ENCODE measurements at places on chromosomes 7 and 10.

DNA sequence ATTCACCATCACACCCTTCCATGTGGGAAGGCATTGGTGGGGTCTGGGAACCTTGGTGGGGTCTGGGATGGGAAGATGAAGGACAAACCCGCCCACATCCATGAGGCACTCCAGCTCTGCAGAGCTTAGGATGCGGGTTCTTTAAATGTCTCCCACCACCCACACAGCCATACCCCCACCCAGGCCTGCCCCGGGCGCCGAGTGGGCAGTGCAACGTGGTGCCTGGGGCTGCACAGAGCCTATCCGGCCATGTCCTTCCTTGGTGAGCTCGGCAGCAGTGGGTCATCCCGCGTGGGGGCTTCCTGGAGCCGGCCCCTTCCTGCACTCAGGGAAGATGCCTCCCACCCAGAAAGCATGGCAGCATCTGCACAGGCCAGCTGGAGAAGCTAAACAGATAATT is 163.5 kb upstream of the TCERG1L start:
- no peak for DNase-seq

DNA sequence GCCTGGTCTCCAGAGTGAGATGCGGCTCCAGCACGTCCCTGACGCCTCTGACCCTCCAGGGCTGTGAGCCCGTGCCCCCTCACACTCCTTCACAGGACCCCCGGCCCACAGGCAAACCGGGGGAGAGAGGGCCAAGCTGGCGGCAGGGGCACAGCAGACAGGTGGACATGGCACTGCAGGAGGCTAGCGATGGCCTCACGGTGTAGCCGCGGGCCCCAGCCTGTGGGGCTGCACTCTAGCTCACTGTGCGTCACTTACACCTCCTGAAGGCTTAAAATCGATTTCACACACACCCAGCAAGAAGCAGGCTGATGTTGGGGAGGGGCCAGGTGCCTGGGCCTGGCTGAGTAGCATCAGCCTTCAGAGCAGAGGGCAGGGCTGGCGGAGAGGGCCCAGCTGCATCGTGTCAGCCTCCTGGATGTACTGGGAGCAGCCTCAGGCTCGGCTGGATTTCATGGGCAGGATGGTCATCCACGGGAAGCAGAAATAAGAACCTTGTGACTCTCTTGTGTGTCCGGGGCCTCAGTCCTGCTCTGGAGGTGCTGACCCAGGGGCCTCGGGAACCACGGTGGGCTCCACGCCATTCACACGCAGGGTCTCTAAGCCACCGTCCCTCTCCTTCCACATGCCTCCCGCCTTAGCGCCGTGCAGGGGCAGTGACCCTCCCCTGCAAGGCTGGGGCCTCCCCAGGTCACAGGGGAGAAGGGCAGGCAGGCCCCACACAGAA is 19.4 kb upstream of the KNDC1 start:
- no peak for DNase-seq

- no peak for DNase-seq
Measured at GRCh38 chr7:70325509-70326101, 727.3 kb downstream of the AUTS2 start.

DNA sequence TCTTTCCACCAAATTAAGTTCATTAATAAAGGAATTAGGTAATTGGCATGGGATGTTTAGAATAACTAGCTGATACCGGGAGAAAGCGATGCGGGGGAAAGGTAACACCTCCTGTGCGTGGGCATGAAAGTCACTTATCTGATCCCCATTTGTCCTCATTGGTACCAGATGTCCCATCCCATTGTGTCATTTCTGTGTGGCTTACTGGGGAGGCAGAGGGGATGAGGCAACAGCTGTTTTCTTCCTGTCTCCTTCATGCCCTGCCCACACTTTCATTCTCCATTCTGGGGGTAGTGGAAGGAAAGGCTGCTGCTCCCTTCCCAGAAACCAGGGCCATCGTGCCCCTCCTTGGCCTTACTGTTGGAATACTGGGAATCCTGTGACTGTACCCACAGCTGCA is 27.1 kb downstream of the EEPD1 start:
- DNase-seq, result no peak

DNA sequence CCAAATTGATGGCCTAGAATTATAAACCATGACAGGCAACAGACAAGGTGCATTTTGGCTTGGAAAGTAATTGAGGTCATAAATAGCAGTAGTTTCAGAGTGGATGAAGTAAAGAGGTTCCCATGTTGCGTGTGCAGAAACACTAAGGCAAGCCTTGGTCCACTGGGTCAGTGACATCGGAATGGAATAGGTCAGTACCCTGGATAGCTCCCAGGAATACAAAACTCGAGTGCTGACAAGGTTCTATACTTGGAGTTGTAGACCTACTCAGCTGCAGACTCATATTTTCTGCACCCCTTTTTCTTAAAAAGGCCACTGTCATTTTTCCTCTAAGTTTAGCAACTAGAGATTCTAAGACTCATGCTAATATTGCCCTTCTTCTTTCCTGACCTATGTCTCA is 132.8 kb downstream of the DYNC1I1 start:
- no peak for DNase-seq

DNA sequence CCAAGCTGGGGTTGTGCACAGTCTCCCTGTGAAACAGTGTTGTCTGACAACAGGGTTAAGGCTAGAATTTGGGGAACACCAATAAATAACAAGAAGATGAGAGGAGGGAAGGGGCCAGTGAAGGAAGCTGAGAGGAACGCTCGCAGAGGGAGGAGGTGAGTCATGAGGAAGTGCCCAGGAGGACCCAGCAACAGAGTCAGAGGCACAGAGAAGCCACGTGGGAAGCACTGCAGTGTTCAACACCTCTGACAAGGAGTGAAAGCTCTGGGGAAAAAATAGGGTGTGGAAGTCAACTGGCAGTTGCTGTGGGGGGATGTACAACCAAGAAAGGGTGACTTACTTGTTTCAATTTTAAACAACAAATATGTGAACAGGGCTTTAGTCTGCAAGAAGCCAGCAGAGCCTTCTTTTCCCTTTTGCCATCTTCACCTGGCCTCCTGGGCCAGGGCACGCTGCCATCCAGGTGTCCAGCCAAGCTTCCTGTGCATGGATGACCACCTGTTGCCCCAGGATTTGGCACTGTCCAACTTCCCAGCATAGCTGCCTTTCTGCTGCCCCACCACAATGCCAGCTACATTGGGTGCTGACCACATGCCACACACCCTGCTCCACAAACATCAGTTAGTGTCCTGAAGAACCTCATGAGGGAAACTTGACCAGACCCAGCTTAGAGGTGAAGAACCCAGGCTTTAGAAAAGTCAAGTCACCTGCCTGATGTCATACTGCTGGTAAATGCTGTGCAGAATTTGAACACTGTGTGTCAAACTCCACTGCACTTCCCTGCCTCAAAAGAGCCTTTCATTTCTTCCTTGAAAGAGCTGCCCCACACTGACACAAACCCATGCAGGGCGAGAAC is 69.6 kb downstream of the ATXN7L1 start:
- DNase-seq, result peak; percentile 71

DNA sequence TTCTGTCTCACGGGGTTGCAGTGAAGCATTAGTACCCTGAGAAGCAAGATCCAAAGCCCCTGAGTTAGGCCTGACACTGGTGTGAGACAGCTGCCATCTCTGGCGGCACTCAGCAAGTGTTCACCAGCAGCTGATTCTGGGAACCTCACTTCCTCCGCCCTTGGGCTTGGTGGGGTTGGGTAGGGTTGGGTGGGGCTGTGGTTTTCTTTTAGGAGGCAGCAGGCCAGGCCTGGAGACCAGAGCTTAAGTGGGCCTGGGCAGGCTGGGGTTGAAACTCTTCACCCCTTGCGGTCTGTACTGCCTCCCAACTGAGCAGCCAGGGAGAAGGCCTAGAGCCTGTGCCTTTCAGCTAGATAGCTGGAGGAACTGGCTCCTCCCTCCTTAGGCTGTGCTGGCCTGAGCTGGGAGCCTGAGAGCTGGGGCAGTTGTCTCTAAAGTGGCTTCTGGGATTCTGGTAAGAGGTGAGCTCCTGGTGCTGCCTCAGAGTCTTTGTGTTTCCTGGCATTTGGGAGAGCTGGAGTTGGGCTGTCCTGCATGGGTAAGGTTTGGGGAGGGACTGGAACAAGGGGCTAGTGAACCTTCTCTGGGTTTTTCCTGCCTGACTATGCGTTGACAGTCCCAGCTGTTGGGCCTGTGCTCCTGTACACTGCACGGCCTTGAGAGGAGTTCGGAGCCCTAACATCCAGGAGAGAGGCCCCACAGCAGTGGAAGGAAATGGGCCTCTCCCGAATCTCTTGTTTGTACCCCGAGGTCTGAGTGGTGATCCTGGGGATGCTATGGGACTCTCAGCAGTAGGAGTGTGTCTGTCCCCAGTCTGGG is 5.1 kb downstream of the TSPAN14 start:
- peak; percentile 75 for DNase-seq

- no peak for DNase-seq
Measured at GRCh38 chr10:11286261-11286852, 268.7 kb downstream of the CELF2 start.

DNA sequence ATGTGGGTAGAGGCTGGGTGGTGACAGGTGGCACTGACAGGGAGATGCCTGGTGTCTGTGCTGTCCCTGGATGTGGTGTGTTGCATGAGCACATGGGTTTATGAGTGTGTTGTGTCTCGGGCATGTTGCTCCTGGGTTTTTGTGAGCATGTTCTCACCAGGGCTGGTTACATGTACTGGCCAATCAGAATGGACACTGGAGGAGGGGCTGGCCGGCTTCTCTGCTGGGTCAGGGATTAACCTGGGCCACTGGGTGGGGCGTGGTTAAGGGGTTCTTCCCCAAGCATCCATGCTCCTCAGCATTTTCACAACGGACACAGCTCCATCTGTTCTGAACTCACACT is 20.8 kb upstream of the VOPP1 start:
- no peak for DNase-seq

- DNase-seq, result no peak
Measured at GRCh38 chr10:16964576-16965343, 147.5 kb upstream of the RSU1 start.

GRCh38 chr7:50940621-50941020 is 157.9 kb upstream of the GRB10 start:
- no peak for DNase-seq

DNA sequence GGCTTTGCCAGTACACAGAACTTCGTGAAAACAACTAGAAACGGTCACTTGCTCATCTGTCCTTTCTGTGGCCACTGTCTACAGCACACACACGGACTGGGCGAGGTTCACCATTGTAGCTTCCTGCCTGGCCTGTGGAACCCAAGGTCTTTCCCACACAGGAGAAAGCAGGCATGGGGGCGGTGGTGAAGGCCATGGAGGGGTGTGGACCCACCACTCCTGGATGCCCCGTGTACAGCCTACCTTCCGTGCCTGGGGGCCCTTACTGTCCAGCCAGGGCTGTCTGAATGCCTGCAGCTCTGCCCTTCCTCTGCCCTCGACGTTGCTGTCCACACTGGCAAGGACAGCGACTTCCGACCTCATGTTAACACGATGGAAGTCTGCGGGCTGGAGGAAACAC is 108.8 kb downstream of the PRPF18 start:
- no peak for DNase-seq

DNA sequence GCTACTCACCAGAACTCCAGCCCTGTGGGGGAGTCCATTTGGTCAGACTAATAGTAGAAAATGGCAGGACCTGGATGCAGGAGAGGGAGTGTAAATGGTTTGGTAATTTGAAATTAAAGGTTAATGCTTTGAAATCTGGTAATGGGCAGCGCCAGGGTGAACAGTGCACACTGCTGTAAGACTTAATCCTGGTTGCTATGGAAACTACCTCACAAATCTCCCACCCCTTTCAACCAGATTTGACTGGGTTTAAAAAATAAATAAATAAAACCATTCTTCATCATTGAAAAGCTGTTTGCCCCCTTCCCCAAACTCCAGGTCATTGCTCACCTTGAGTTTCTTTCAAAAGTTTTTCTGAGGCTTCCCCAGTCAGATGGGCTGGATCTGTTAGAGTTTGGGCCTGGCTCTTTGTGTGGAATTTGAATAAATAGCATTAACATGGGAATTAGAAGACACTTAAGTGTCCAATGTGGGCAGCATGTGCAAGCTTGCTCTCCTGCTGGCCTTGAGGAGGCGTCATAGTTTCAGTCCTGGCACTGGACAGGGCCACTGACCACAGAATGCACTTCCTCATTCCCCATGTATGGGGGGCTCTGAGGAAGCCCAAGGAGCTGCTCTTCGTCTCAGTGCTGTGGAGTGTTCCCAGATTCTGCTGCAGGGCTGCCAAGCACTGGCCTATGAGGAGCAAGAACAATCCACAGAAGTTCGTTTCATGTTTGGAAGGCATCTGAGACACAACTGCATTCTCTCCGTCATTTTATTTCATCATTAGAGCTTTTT is 90.7 kb downstream of the LRRC4 start:
- no peak for DNase-seq

DNA sequence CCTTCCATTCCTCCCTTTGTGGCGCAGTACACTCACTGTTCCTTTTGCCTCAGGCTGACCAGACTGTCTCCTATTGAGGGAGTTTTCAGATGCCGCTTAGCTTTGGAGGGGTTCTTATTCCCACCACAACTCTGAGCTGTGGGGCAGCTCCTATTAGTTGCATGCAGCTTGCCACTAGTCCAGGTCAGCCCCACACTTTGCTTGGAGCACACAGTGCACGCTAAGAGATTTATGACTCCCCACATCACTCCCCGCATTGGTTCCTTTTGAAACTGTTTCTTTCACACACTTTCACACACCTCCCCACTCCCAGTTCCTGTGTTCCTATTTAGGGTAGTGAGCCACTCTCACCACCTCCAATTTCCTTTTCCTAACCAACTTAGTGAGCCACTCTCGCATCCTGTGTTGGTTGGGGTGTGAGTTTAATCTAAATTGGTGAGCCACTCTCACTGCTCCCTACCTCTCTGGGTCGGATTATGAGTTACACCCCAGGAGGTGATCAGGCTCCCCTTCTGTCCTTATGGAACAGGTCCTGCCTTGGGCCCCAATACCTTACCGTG is 10.4 kb upstream of the ZNF485 start:
- DNase-seq, result peak; percentile 33

- no peak for DNase-seq
Measured at GRCh38 chr7:48755061-48755555, 169.2 kb upstream of the CDC14C start.

DNA sequence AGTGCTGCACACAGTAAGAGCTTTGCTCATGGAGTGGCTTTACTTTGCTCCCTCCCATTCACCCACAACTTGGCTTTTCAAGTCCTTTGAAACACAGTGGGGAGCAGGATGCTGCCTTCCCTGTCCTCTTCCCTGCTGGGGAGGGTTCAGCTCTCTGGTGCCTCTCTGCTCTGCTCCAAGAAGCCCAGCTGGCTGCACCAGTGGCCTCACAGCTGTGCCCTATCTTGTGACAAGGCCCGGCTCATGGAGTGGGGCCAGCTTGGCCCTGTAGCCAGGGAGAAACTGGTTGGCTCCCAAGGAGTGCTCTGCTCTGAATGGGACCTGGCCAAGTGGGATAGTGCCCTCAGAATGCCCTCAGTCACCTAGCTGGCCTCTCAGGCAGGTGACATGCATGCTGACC is 212.3 kb upstream of the ZMIZ1 start:
- DNase-seq, result no peak

All from stimulated activated naive CD8-positive, alpha-beta T cell treated with anti-CD3 and anti-CD28 coated beads, Interleukin-15, Interleukin-2, amounts not matched to agents 100 U/mL and 50 U/mL, for 24 hours (primary cell).